ENCODE measurements at places on chromosomes 11 and 22. TPM values are rescaled to one million over a fixed set of nuclear protein-coding genes. Genes with fewer than 3 reads are reported as not detected.

DNA sequence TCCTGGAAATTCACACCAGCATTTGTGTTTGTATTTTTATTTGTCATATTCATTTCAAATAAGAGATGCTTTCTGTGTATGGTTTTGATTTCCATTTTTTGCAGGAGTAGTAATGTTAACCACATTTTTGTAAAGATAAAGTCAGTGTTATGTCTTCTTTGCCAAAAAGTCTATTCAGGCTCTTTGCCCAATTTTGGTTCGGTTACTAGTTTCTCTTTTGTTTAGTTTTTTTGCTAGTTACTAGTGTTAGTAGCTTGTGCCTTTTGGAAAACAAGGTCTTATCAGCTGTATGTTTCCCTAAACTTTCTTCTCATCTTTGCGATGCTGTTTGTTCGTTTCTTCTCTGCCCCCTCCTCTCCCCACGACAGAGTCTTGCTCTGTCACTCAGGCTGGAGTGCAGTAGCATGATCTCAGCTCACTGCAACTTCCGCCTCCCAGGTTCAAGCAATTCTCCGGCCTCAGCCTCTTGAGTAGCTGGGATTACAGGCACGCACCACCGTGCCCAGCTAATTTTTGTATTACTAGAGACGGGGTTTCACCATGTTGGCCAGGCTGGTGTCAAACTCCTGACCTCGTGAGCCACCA, 112.3 kb upstream of the GRK3 start:
- DNase-seq = no peak

GRCh38 chr11:31802990-31803812, 7.9 kb downstream of the PAX6 start:
- no peak for DNase-seq

Gene TIMP3
- 290 TPM for total RNA-seq

DNA sequence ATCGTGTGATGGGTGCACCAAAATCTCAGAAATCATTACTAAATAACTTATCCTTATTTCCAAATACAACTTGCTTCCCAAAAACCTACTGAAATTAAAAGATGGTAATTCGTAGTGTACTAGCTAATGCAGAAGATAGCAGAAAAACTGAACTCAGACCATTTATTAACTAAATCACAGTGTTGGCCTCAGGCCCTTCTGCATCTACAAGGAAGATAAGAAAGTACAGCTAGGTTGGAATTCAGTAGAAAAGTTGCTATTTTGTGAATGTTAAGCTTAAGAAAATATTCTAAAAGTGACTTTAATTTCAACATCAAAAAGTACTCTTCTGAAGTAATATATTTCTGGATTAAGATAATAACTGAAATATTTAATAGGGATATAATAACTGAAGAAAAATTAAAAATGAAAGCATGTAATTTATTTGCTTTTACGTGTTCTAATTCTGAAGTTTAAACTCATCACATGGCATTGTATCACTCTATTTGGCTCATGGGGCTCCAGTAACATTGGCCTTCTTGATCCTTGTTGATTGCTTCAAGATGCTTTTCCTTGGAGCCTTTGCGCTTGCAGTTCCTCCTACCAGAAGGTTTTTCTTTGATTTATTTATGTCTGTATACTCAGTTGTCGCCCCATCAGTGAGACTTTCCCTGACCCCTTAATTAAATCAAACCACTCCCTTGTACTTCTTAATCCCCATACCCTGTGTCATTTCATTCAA, 847.9 kb upstream of the ANO3 start:
- no peak for DNase-seq

Gene MAPK8IP2
- 2.0 TPM for total RNA-seq

DNA sequence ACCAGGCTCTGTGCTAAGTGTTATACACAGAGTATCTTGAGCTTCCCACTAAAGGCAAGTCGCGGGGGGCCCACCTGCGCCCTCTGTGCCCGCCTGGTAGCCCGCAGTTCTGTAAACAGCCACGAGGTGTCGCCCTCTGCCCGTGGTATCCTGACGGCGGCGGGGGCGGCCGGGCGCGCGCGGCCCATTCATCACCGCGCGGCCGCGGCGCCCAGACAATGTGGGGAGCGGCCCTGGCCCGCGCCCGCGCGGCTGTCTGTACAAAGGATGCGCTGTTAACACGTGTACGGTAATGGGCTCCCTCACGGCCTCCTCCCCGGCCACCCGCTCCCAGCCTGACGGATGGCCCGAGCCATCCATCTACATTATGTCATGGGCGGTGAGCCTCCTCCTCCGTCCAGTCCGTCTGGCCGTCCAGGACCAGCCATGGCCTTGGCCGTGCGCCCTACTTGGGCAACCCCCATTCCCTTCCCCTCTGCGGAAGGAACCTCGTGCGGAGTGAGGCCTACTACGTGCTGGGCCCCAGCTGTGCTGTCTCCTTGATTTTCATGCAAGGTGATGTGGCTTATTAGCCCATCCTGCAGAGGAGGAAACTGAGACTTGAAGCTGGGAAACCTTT, 99.4 kb downstream of the MIAT start:
- DNase-seq = peak; percentile 62

DNA sequence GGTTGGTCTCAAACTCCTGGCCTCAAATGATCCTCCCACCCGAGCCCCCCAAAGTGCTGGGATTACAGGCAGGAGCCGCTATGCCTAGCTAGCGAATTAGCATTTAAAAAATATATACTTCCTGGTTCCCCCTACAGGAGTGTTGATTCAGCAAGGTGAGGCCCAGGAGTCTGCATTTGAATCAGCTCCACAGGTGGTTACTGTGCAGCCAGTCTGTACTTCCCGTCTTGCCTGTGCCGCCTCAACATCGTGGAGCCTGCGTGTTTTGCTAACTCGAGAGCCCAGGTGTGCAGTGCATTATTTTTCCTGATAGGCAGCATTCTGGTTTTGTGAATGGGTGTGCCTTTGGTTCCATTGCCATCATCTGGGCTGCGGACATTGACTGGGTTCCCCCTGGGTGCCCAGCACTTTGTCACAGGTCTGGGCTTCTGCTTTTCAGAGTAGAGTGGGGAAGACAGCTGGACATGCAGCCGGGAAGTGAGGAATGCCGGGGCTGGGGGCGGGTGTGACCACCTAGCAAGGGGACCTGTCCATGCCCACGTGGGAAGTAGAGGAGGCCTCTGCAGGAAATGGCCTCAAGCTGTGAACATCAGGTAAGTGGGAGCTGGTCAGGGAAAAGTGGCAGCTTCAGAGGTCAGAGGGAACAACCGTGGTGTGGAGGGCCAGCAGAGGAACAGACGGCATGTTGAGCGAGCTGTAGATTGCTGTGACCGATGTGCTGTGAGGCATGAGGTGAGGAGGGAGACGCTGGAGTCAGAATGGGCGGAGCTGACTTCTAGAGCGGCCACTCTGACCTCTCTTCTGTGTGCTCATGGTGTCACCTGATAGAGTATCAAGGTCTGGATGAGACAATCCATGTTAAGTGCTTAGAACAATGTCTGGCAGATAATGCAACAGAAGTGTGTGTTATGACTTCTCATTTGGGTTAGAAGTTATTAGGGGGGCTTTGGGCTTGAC, 42.2 kb downstream of the PPFIA1 start:
- no peak for DNase-seq

Gene CHST1
- 3.6 TPM for total RNA-seq

Gene CABP7
- not detected for total RNA-seq

GRCh38 chr11:118310781-118311485, 6.4 kb downstream of the CD3E start:
- no peak for DNase-seq

GRCh38 chr11:30585892-30586250, 282 bp downstream of the MPPED2 start:
- peak; percentile 19 for DNase-seq

- no peak for DNase-seq
Measured at GRCh38 chr11:68764746-68765145, 13.4 kb upstream of the TESMIN start.

Gene WT1
- not detected for total RNA-seq

DNA sequence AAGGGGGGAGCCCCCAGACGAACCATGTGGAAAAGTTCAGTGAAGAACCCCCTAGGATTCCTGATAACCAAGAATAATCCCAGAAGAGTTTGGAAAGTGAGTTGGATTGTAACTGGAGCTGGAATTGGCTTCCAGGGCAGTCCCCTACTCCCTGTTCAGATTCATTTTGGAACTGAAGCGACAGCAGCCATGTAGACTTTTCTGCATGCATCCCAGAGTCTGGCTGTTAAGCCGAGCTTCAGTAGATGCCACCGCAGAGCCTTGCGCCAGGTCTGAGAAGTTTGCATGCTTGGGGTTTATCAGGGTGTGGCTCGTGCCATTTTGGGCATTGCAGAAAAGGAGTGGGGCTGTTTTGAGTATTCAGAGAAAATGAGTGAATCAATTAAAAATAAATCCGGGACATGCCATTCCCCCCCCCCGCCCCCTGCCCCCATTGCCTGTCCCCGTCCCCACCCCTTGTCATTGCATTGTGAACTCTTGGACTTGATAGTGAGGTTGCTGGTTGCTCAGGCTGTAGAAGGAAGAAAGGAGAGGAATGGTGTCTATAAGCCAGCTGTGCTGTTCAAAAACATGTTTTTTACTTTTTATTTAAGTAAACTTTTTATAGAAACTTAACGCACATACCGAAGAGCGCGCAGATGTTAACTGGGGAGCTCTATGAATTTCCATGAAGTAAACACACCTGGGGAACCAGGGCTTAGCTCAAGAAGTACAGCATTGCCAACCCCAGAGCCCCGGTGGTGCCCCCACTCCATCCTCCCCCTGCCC, 71.2 kb downstream of the LDLRAD3 start:
- no peak for DNase-seq

Gene INS
- total RNA-seq = not detected

DNA sequence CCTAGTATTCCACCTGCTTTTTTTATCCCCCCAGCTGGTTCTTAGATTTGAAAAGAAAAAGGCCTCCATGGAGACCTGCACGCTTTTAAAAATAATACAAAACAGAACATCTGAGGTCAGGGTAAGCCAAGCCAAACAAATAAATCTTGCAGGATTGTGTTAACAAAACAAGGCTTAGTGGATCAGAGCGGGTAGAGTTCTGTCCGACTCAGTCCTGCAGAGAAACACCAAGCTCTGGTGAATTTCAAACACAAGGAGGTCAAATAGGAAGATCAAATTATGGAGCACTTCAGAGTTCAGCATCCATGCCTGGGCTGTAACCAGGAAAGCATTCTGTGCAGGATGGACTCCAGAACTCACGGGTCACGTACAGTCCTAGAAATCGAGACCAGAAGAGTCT, 86.9 kb downstream of the SYN3 start:
- no peak for DNase-seq

DNA sequence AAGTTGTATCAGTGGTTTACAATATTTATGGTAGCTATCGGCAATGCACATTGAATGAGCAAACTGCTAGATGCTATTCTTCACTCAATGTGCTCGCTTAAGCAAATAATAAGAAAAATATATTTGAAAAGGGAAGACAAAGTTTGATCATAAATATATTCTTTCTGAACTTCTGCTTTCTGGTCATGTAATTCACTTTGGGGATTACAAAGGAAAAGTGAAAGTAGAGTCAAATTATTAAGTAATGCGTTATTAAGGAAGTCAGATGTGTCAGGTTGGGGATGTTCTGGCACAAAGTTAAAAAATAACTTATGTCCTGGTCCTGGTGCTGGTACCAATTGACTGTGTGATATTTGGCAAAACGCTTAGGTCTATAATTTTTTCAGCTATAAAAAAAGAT, 98.0 kb upstream of the TRIM77 start:
- DNase-seq = no peak

DNA sequence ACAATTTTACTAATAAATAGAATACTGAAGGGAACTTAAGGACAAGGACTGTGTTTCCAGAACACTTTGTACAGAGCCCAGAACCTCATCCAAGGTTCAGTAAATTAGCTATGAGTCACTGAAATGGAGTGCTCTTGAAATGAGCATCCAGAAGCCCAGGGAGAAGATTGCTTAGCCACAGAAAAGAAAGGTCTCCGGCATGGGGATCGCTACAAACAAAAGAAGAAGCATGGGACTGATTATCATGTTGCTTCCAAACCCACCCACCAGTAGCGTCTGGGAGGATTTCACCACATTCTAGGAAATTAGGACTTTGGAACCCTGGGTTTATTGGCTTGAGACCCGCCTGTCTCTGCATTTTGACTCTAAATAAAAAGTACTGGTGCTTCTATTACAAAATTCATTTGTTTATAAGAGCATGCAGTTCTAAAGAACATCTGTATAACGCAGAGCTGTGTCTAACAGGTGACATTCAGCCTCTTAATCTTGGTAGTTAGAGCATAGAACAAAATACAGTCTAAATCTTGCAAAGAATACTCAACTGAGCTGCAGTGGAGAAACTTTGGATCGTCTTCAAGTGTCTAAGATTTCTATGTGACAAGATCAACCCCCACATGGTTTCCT, 35.9 kb upstream of the SESN3 start:
- no peak for DNase-seq

DNA sequence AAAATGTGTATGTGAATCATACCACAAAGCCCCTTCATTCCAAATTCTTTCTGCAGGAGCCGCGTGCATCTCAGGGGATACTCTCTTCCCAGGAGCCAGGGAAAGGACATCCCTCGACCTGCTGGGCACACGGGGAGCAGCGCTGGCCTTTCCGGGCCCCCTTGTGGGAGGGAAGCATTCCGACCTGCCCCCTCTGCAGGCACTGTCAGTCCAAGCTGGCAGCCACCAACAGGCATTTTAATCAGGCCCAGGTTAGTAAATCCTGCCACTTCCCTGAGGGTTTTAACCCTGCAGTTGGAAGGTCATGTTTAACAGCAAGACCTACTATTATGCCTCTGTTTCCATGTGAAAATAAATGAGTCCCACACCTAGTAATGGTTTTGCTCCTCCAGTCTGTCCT, 391.5 kb downstream of the SHANK2 start:
- DNase-seq = no peak

- DNase-seq = no peak
Measured at GRCh38 chr11:6705905-6706535, 22.9 kb upstream of the MRPL17 start.

Gene ISX
- not detected for total RNA-seq

DNA sequence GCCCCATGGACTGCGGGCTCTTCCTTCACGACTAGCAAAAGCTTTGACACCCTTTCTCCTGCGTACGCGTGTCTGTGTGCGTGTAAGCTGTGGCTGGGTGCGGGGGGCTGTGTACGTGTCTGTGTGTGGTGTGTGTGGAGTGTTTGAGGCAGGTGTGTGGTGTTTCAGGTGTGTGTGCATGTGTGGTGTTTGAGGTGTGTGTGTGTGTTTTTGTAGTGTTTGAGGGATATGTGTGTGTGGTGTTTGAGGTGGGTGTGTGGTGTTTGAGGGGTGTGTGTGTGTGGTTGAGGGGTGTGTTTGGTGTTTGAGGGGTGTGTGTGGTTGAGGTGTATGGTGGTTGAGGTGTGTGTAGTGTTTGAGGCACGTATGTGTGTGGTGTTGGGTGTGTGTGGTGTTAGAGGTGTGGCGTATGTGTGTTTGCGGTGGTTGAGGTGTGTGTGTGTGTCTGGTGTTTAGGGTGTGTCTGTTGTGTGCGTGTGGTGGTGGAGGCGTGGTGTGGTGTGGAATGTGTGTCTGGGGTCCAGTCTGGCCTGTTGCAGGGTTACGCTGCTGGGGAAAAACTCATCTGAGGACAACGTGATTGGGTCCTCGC, 687 bp upstream of the ARSA start:
- no peak for DNase-seq

Gene OR51I1
- not detected for total RNA-seq

GRCh38 chr11:36446135-36446534, 63.9 kb downstream of the TRAF6 start:
- no peak for DNase-seq

Data from breast epithelium (tissue), 4 donors.